G401 (cell line): ENCODE measurements at places on chromosomes 2 and 18.

GRCh38 chr2:44004735-44005602 is 9.2 kb upstream of the LRPPRC start:
- DNase-seq = no peak

DNA sequence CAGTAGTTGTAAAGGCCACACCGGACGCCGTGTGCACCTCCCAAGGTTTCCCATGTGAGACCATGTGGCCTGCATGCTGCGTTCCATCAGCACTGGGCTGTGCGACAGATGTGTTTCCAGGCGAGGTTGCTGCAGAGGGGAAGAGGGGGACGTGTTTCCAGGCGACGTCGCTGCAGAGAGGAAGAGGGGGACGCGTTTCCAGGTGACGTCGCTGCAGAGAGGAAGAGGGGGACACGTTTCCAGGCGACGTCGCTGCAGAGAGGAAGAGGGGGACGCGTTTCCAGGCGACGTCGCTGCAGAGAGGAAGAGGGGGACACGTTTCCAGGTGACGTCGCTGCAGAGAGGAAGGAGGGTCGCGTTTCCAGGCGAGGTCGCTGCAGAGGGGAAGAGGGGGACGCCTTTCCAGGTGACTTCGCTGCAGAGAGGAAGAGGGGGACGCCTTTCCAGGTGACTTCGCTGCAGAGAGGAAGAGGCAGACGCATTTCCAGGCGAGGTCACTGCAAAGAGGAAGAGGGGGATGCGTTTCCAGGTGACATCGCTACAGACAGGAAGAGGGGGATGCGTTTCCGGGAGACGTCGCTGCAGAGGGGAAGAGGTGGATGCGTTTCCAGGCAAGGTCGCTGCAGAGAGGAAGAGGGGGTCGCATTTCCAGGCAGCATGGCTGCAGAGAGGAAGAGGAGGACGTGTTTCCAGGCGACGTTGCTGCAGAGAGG is 24.5 kb downstream of the NFATC1 start:
- DNase-seq = peak; percentile 18

GRCh38 chr18:76350134-76351025 is 144.7 kb downstream of the ZNF516 start:
- no peak for DNase-seq

GRCh38 chr18:1976484-1976883 is 594.8 kb downstream of the METTL4 start:
- DNase-seq = no peak

DNA sequence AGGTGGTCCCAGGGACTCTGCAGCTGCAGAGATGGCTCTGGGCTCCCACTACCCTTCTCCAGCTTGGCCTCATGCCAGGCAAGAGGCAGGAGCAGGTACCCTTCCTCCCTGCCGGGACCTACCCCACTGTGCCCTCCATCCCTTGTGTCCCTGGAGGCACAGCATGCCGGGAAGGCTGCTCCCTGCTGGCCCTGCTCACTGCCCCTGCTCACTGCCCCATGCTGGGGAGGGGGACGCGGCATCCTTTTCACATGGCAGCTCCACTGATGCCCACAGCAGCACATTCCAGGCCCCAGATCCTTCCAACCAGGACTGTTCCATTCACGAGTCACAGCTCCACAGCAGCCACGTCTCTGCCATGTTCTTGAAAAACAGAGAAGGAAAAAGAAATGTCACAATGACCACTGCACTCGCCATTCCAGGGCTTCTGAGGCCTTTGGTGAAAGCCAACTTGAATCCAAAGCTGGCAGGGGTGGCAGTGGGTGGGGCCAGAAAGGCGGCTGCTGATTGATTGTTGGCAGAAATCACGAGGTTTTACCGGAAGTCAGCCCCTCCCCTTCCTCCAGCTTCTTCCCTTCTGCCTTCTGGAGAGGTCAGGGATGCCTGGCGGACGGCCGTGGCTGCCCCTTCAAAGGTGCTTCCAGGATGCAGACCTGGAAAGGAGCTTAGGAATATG is 268.0 kb downstream of the CYP26B1 start:
- DNase-seq = no peak

DNA sequence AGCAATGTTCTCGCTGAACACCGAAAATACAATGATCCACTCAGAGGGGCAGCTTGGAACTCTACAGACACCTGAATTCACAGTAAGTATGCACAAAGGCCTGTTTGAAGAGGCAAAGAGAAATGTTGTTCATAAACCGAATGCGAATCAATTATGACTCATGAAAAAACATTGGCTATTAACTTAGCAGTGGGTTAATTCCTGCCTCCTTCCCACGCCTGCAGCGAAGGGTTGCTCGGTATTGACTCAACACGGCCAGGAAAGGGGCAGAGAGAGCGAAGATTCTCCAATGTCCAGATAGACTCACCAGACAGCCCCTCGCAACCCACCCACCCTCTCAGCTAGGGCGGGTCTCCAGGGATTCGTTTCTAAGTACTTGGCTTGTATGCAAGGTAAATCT is 9.4 kb downstream of the CRACDL start:
- DNase-seq = no peak

DNA sequence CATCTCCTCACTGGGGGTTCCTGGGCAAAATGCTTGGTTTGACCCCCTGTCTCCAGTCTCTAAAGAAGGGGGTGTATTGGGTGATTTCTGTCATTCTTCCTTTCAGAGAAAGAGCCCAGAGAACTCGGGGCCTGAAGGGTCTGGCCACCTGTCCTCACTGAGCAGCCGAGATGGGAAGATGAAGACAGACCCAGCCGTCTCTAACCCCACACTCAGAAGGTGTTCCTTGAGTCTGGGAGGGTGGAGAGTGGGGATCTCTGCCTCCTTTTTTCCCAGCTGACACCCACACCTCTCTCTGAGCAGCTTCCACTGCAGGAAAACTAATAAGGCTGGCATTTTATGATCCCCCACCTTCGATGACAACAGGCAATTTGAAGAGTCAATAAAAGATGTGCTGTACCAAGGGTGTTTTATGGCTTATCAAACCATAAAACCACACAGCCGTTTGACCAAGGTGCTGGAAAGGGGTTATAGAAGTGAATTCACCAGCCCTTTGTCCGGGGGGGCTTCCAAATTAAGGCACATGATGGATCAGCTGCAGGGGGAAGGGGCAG is 213.8 kb downstream of the SMAD2 start:
- DNase-seq = no peak

DNA sequence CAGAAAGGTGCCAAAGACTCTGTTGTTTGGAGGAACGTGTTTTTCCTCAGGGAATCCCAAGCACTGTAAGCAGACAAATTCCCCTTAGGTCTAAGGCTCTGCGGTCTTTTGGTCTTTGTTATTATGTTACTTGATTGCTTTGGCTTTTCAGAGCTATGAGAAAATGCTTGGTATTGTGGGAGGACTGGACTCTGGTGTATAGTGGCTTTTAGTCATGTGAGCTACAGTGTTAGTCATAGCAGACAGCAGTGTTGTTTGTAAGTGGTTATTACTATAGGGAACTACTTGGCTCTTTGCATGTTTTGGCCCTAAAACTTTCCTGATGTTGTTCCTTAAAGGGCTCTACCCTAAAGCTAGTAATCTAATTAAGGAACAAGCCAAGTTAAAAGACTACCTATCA is 956.2 kb upstream of the LRATD1 start:
- no peak for DNase-seq

DNA sequence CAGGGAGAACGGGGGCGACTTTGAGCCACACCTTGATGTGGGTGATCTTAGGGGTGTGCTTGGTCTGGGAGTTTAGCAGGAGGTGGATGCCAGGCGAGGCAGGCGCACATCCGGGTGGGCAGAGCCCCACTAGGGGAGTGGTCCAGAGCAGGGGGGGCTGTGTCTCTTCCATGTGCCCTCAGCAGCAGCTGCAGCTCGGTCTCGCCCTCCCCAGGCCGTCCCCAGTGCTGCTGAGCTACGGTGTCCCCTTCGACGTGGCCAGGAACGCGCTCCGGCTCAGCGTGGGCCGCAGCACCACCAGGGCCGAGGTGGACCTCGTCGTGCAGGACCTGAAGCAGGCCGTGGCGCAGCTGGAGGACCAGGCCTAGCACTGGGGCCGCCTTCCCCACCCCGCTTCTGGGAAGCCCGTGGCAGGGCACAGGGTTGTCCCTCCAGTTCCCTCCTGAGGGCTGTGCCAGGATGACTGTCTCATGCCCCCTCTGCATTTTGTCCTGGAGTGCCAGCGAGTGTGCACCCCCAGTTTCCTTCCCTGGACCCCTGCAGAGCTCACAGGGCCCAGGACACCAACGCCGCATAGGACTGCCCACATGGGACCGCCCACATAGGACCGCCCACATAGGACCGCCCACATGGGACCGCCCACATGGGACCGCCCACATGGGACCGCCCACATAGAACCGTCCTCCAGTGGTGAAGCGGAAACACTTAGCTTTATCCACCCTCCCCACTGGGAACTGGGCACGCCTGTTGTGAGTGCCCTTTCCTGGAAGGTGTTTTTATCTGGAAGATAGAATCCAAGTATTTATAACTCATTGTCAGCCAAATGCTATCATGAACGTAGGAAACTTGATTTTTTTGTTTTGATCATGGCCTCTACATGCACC is 1.9 kb upstream of the ESPNL start:
- DNase-seq = no peak

DNA sequence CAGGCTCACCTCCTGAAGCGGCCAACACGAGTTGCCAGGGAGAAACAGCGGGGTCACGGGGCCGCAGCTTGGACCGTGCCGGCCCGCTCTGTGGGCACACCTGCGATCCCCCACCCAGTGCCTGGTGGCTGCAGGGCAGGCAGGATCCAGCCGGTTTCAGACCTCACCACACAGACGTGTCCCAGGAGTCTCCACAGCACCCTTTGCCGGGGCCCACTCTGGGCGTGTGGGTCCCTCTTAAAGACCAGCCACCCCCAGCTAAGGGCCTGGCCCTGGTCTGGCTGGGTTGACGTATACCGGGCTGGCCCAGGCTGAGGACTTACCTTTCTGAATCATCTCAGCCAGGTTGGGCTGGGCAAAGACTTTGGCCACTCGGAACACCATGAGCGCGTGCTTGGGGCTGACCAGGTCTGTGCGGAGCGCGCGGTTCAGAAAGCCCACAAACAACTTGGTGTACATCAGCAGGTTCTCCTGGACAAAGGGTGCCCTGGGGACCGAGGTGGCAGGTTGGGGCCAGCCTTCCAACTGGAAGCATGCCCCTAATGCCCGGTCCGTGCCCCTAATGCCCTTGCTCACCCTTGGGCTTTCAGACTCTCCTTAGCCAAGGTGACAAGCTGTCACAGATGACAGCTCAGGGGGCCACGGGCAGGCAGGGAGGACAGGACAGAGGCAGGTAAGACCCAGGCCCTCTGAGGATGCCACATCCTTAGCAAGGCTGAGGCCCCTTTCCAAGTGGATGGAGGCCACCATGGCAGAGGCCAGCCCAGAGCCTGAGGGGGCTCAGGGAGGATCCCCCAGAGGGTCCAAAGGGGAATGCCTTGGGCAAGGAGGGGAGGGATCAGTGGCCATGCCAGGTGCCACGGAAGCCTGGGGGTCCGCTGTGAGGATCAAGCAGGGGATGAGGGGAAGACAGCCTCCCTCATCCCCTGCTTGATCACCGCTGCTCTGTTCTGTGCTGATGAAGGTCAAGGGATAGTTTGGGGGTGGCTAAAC is 10.2 kb upstream of the CCDC74B start:
- no peak for DNase-seq

GRCh38 chr18:70523792-70524182 is 234.9 kb downstream of the SOCS6 start:
- DNase-seq = no peak

DNA sequence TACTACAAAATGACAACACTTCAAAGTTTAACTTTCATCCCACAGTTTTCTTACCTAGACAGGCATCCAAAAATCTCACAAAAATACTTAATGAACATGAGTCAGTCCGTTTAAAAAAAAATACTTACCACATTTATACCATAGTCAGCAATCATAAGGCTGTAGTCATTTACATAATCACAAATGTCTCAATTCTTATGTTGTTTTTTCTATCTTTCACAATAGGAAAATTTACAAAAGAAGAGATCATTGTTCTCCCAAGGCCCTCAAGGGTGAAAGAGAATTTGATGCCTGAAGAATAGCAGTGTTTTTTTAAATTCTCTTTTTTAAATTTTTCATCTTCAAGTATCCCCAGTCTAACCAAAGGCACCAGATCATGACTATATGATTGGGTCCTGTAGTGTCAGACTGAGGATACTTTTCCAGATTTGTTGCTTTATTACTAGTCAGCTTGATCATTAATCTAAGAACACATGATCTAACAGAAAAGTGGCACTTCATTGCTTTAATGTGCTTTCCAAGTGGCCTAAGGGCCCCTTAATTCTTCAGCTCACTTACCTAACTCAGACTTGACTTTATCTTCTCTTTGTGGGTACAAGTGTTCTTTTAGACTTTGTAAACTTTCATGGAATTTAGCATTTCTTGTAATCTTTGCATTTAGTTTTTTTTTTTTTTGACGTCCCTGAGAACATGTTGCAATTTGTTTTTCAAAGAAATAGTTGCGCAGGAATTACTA is 4.7 kb downstream of the SCYGR5 start:
- no peak for DNase-seq

- no peak for DNase-seq
Observed at GRCh38 chr2:230990899-230991150, 5.1 kb upstream of the SPATA3 start.

- DNase-seq = no peak
Observed at GRCh38 chr18:44579028-44579702, 101.5 kb upstream of the SETBP1 start.

DNA sequence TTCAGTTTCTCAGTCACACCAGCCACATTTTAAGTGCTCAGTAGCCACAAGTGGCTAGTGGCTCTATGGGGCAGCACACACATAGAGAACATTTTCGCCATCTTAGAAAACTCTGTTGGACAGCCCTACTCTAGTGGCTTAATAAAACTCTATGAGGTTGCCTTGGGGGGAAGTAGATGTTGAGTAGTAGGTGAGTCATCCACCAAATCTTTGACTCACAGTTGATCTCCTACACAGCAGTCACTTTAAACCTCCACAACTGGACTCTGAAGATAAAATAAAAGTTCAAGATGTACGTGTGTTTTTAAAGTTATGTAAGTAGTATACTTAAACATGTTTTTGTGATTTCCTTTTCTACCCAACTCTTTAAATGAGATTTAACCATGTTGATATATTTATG is 379.0 kb downstream of the SETBP1 start:
- DNase-seq = no peak

DNA sequence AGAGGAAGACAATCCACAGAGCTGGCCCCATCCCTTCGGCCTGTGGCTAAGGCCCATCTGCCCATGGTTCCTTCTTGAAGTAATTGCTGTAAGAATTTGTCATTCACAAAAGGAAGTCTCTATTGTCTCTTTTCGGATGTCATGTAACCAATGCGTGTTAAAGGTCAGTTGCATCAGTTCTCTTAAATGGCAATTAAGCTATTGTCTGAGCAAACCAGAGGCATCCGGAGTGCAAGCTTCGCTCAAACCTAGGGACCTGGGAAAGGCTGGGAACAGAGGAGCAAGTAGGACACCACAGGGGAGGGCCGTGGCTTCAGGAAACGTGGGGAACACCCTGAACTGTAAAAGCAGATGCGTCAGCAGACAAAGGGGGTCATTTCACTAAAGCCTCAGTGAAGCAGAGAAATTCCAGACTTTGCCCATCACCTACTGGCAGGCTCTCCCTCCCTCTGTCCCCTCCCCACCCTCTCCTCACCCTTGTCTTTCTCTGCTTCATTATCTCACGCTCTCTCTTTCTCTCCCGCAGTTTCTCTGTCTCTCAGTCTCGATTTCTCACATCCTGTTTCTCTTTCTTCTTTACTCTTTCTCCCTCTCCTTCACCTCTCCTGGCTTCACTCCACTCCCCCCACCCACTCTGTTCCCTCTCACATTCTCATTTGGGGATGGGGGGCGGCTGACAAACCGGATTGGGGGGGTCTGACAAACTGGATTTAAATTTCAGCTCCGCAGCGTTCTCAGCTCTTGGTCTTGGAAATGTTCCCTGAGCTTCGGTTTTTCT is 204.6 kb upstream of the TNP1 start:
- no peak for DNase-seq

- no peak for DNase-seq
Observed at GRCh38 chr2:185130685-185131084, 532.4 kb downstream of the ZNF804A start.
